ENCODE measurements at places on chromosomes 7 and 10.
A peak's percentile ranks its signal among the peaks of the same experiment; 100 is the strongest.

DNA sequence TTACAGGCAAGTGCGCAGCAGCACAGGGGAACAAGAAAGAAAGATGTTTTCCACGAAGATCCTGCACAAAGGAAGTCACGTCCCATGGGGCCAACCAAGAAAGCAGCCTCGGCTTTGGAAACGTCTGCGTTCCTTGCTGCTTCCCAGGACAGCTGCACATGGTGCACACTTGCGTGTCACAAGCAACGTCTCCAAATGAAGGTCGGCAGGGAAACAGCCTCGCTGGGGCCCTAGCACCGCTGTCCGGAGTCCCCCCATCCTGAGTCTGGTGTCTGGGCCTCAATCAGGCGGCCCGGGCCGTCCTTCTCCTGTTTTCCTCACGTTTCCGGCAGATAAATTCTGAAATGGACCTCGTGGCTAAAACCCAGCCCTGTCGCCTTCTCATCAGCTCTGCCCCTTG, 206.2 kb downstream of the DIP2C start:
- no peak for DNase-seq

DNA sequence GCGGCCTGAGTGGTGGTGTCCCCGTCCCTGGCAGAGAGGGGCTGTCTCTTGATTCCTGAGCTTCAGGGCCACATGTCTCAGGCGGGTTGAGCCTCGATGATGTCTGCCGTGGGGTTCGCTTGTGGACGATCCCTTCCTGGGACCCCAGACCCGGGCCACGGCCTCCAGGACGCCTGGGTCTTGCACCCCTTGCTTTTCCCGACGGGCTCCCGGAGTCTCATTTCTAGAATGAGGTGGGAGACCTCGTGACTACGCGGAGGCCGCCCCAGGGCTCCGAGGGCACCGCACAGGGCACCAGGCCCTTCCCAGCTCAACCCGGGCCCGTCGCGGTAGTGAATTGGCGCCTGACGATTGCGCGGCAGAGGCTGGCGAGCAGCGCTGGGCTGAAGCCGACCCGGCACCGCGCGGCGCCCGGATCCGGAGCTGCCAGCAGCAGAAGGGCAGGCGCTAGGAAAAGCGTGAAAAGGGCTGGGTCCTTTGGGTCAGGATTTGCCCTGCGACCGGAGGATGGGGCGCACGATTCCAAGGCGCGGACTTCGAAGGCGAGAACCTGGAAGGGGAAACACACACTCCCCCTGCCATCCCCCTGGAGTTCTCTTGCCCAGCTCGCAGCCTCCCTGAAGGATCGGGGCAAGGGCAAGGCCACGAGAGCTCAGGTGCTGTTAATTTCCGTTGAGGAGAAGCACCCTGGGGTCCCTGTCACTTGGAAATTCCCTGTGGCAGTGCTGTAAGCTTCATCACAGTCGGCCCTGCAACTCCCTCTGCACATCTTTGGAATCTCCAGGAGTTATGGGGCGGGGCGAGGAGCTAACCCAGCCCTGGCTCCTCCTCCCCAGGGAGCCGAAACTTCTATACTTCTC, 15.5 kb downstream of the TLX1 start:
- DNase-seq: no peak

DNA sequence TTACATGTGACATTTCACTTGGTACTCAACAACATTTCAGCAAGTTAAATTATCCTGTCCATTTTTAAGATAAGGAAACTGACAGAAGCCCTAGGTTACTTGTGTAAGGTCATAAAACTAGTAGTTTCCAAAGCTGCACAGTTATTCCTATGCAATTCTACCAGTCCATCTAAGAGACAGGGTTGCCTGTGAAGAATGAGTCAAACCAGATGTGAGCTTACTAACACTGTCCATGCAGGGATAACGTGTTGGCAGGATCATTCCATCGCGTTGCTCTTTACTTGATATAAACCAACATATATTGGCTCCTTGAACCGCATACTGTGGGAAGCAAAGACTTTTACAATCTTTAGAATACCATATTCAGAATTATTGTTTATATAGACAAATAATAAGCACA, 280.9 kb upstream of the HGF start:
- no peak for DNase-seq

DNA sequence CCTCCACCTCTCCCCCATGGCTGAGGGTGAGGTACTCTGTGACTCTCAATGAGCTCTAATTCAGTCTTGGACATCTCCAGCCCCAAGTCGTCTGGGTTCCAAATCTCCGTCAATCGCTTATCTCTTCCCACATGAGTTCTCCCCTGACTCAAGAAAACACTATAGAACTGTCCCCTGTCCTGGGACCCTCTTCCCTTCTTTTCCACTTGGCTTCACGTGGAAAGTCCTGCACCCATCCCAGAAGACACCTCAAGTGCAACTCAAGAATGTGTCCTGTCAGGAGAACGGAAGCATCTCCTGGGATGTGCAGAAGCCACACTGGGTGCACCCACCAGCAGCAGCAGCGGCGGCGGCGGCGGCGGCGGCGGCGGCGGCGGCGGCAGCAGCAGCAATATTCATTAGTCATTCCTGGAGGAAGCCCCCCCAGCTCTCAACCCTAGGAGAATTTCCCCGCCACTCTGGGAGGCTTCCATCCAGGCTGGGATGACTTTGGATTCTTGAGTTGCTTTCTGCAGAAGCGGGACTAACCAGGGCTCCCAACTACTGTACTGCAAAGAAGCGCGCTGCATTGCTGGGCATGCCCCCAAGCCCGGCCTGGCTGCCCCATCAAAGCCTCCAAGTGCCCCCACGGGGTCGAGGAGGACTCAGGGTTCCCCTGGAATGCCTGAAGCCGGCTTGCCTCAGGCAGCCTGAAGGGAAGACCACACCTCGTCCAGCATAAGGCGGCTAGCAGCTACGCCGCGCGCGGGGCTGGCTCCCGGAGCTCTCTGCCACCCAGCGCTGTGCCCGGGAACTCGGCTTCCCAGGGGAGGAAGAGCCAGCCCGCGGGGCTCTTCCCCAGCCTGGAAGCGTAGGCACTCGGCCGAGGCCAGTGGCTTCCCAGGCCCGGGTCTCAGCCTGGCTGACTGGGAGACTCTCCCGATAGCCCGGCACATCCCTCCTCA, 1.0 kb downstream of the CRTAC1 start:
- no peak for DNase-seq

- no peak for DNase-seq
These were observed 38.0 kb upstream of the PIP4K2A start for GRCh38 chr10:22752272-22752889.

- no peak for DNase-seq
These were observed 94.5 kb downstream of the RELN start for GRCh38 chr7:103894656-103895596.

DNA sequence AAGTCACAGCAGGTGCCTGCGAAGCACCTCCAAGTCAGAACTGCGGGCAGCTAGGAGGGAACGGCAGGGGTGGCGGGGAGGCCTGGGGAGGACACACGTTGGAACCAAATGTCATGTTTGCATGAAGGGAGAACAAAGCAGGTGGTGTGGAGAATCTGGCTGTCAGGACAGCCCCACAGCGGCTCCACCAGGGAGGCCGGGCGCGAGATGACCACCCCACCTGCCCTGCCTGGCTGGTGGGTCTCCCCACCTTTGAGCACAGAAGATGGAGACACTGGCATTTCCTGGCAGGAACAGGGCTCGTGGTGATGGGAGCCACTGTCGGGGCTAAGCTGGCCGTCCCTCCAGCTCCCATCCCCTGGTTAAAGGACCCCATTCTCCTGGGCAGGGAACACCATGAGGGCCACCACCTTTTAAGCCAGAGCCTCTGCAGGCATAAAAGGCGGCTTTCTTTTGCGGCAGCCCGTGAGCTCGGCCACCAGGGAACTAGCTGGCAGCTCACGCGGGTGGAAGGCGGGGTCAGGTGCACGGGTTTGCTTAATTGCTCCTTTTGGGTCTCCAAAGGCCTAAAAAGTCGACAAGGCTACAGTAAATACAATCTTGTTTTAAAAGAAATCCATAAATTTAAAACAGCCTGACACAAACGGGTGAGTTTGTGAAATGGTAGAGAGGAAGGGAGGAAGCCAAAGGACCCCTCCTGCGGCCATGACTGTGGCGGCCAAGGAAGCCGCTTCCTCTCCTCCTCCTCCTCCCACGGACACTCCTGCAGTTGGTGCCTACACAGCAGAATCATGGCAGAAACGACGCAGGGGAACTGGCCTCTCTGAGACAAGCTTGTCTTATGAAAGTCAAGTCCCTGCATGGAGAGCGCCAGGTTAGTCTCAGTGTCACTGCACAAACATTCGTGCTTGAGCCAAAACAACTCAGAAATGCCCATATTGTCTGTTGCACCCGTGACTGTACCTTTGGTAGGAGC, 213.8 kb downstream of the DNAJB6 start:
- no peak for DNase-seq

- no peak for DNase-seq
These were observed 41.5 kb upstream of the SLC39A12 start for GRCh38 chr10:17910125-17910789.

- peak; percentile 64 for DNase-seq
These were observed 79.4 kb downstream of the VWC2 start for GRCh38 chr7:49852619-49853462.

- no peak for DNase-seq
These were observed 359.8 kb downstream of the FRMD4A start for GRCh38 chr10:13970957-13971353.
